ENCODE measurements at places on chromosomes 4 and X.

DNA sequence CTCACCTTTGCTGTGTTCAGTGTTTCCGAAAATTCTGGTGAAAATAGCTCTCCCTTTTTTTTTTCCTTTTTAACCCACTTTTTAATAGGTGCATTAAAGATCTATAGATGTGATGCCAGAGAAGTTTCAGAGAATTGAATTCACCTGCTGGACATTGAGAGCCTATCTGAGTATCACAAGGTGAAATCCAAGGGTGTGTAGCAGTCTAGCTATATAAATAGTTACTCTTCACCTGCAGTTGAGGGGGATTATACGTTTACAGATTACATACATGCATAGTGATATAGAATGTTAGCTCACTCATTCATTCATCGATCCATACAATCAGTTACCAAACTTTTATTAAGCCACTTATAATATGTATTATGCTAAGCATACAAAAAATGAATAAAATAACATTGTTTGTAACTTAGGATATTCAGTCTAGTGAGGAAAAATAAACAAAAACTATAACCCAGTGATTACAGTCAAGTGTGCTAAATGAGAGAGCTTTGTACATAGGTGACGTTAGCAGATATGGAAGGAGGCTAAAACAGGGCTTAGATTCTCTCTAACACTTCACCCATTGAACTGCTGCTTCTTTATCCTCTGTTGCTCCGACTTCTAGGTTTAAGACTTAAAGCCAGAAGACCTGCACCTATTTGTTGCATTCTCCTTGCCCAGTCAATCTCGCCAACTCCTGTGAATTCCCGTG lies 769.0 kb downstream of the STIM2 start:
- no peak for DNase-seq

- DNase-seq, result no peak
Observed at GRCh38 chrX:21745756-21746155, 12.2 kb downstream of the SMPX start.

DNA sequence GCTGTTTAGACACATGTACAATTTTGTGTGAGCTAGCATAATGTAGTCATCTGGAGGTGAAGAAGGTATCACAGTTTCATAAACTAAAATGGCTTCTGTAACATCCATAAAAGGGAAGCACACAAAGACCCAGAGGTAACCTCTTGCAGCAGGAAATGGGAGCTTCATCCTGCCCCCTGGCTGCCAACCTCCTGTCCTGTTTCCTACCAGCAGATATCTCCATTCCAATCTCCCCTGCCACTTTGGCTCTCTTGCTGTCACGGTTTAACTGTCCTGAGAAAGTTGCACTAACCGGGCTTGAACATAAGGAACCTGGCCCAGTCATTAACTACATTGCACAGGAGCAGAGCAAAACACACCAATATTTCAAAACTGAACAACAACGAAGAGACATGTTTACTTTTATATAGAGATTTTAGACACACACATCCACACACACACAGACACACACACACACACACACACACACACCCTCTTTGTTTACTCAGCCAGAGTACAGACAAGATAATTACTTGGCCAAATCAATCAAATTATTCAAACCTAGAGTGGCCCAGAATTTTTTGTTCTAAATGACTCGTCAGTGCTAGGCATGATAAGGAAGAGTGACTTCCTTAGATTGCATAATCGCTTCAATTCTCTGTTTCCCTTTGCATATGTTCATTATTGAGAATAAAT lies 24.2 kb downstream of the MID2 start:
- DNase-seq, result no peak

- DNase-seq, result no peak
Observed at GRCh38 chr4:158002173-158002572, 170.7 kb downstream of the GASK1B start.

- DNase-seq, result no peak
Observed at GRCh38 chr4:121881158-121881557, 10.9 kb upstream of the BBS7 start.

DNA sequence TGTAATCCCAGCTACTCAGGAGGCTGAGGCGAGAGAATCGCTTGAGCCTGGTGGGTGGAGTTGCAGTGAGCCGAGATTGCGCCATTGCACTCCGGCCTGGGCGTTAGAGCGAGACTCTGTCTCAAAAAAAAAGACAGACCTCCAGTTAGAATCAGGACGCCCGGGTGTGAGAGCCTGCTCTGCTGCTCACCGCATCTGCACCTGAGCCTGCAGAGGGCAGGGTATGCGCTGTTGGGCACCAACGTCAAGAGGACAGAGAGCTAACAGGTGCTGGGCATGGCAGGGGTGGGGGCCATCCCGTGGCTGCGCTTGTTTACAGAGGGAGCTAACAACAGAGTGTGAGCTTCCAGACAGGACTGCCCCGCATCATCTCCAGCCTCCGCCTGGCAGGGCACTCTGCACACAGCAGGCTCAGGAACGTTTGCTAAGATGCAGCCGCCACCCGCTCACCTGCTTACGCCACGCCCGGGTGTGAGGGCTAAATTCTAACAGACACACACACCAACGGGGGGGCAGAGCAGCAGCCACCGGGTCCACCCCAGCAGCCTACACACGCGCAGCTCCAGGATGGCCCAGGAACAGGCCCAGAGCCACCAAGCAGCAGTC lies 50.0 kb upstream of the CPLX1 start:
- no peak for DNase-seq

GRCh38 chr4:92615049-92615448 lies 311.3 kb downstream of the GRID2 start:
- DNase-seq, result no peak

DNA sequence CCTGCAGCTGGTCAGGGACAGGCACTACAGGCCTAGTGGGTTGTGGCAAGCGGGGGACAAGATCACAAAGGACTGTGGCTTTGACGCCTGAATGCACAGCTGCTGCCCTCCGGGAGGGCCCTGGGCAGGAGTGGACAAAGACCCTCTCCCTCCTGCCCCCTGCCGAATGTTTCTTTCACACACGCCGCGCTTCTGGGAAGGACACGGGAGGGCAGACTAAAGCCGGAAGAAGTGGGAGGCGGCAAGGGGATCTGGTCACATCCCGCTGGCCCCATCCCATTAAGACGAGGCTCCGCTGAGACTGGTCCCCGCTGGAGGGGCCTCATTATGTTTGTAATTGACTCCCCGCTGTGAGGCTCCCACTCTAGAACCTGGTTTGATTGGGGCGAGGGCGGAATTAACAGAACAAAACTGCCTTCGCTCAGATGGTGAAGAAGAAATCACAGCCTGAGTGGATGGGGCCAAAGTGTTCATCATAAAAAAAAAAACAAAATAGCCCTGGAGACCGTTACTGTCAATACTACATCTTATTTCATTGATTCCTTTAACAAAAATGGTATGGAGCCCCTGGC lies 37.8 kb upstream of the PSAPL1 start:
- no peak for DNase-seq

DNA sequence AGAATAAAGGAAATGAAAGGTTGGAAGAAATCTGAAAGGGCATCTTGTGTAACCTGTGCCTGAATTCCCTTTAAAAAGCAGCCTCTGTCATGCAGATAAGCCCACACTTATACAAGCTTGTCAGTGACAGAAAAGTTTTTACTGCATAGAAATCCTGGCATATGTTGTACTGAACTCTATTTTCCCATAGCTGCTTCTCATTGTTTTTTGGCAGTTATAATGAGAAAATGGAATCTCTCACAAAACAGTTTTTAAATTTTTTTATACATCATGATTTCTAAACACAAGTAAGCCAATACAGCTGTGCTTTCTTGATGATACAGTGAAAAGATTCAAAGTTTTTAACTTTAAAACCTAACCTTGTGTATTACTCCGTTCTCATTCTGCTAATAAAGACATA lies 511.4 kb upstream of the ARX start:
- DNase-seq, result no peak

DNA sequence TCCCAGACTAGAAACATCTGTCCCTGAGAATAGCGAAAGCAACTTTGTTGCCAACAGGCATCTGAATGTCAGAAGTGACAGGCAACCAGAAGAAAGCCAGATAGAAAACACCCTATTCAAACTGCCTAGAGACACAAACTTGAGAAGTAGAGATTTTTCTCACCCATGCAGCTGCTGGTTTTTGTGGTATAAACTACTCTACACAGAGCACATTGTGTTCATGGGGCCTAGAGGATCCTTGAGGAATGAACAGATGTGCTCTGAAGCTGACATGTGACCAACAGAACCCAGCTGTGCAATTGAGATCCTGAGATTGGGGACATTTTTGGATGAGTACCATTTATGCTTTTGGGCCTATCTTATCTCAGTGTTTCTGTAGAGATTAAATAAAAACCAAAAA lies 63.6 kb upstream of the NRK start:
- DNase-seq, result no peak

GRCh38 chr4:76380561-76380960 lies 40.4 kb downstream of the CCDC158 start:
- no peak for DNase-seq

DNA sequence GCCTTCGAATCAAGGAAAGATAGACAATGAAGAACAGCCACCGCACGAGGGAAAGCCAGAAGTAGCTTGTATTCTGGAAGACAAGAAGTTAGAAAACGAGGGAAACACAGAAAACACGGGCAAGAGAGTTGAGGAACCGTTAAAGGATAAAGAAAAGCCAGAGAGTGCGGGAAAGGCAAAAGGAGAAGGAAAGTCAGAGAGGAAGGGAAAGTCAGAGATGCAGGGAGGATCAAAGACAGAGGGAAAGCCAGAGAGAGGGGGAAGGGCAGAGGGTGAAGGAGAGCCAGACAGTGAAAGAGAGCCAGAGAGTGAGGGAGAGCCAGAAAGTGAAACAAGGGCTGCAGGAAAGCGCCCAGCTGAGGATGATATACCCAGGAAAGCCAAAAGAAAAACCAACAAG lies 1.4 kb downstream of the TCEAL2 start:
- DNase-seq, result no peak

DNA sequence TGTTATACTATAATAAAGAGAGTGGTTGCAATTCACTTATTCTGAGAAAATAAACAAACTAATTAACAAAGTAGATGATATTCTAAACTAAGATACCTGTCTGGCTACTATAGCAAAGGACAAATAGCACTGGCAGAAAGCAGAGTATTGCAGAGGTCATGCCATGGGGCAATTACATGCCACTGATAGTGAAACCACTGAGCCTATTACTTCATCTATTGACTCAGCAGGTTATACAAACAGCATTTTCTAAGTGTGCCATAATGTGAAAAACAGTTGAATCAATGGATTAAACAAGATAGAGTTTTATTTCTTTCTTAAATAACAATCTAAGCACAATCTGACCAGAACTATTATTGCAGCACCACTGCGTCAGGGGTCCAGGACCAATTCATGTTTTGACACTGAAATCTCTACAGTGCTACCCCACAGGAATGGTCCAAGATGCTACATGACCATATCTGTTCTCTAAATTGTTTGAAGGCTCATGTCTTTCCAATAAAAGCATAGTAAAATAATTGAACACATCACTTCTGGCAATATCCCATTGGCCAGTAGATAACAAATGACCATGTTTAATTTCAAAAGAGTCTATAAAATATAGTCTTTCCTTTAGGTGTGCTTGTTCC lies 389.5 kb upstream of the GRID2 start:
- DNase-seq, result no peak

- no peak for DNase-seq
Observed at GRCh38 chrX:141314441-141314840, 72.1 kb upstream of the SPANXC start.

DNA sequence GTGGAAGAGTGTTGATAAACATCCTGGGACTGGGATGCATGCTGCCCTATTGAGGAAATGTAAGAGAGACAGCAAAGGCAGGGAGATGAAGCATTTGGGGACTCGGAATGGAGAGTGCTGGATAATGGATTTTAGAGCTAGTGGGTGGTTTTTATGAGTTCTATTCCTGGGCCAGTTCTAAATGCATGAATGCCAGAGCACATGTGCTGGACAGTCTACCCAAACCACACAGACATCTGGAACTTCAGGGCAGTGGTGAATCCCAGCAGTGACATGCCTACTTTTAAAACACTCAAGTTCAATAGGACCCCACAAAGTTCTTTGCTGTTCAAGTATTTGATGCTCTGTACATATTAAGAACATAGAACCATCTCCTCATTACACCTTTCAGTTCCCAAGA lies 133.9 kb downstream of the CBR4 start:
- DNase-seq, result no peak

GRCh38 chr4:30005995-30006394 lies 714.2 kb upstream of the PCDH7 start:
- DNase-seq, result no peak

- no peak for DNase-seq
Observed at GRCh38 chr4:44256414-44256813, 192.2 kb downstream of the KCTD8 start.

GRCh38 chr4:47737326-47737725 lies 100.5 kb downstream of the CORIN start:
- no peak for DNase-seq

DNA sequence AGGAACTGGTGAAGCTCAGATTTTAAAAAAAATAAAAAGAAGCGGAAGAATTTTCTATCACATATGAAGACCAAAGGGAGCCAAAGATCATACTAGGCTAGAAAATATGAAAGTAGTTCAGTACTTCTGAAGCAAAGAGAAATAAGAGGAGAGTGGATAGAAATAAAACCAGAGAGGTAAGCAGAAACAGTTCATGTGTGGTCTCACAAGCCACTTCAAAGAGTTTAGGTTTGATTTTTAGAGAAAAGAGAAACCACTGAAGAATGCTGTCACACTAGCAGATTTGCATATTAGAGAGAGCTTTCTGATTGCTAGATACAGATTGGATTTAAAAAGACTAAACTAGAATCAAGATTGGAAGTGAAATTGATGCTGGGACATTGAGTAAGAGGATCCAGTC lies 51.7 kb downstream of the GABRA3 start:
- DNase-seq, result no peak

DNA sequence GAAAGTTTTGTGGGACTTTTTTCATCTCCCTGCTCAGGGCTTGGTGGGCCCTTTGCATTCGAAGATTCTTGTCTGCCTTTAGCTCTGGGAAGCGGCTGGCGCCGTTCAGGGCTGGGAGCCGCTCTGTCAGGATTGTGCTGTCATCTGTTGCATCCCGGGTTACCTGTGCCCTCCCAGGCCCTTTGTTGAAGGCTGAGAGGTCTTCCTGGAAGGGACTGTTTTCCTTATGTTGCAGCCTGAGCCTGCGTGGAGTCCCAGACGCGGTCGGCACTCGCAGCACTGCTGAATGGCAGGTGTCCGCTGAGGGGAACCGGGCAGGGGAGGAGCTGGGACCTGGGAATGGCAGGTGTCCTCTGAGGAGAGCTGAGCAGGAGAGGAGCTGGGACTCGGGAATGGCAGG lies 15.9 kb downstream of the RGS12 start:
- DNase-seq, result no peak

DNA sequence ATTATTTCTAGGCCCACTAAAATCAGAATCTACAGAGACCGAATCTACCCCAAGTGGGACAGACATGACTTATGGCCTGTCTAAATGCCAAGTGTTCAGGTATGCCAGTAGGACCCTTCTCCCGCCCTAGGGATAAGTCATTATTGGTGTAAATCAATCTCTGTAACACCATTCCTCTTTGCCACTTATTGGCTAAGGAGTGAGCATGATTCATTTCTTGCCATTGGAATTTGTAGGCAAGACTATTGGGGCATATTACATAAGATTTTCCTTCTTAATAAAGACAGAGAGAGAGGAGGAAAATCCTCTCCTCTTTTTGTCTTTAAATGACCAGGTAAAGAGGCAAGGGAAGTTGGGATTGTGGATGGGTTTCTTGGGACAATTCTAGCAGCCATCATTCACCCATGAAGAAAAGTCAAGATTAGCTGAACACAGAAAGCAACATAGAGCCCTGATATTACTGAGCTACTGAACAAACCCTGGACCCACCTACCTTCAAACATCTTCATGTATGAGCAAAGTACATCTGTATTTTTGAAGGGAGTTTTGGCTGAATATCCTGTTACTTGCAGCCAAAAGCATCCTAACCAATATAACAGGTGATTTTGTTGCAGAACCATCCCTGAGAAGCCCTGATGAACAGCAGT lies 2.6 kb downstream of the SLC9B2 start:
- DNase-seq, result no peak

All from GM12891 (cell line).